ENCODE measurements at places on chromosomes 2 and 18. TPM values are rescaled to one million over a fixed set of nuclear protein-coding genes. Genes with fewer than 3 reads are reported as not detected.

Gene TOGARAM2
- not detected for total RNA-seq

Gene UGT1A1
- not detected for total RNA-seq

Gene SKA1
- 23.8 TPM for total RNA-seq

GRCh38 chr2:190578158-190579057 is 43.9 kb upstream of the NEMP2 start:
- peak; percentile 75 for DNase-seq

DNA sequence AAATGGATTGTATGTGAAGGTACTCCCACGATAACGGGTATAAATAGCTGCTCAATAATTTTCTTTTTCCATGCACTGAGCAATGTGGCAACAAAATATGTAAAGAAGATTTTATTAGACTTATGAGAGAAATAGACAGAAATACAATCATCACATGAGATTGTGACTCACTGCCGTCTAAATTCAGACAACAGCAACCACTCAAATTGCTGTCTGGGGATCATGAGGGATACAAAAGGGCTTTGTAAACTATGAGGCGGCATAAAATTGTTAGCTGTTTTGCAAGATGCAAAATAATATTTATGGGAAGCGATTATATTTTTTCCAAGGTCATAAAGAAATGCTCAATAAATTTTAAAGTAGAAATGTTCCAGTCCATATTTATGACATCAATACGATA is 259.1 kb upstream of the AGAP1 start:
- DNase-seq: peak; percentile 95

DNA sequence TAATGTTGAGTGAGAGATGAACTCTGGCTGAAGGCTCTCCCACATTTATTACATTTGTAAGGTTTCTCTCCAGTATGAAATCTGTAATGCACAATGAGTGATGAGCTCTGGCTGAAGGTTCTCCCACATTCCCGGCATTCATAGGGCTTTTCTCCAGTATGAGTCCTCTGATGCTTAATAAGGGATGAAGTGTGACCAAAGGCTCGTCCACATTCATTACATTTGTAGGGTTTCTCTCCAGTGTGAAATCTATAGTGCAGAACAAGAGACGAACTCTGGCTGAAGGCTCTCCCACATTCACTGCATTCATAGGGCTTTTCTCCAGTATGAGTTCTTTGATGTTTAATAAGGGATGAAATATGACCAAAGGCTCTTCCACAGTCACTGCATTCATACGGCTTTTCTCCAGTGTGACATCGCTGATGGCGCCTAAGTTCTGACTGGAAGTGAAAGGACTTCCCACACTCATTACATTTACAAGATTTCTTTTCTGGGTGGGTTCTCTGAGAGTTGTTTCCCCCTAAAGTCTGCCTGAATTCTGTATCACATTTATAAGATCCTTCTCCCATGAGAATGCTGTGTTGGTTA is 10.2 kb downstream of the ZNF514 start:
- DNase-seq: no peak

GRCh38 chr2:109256921-109257320 is 127.9 kb downstream of the SH3RF3 start:
- DNase-seq: no peak

- DNase-seq: no peak
Observed at GRCh38 chr2:136375017-136375901, 257.3 kb upstream of the CXCR4 start.

DNA sequence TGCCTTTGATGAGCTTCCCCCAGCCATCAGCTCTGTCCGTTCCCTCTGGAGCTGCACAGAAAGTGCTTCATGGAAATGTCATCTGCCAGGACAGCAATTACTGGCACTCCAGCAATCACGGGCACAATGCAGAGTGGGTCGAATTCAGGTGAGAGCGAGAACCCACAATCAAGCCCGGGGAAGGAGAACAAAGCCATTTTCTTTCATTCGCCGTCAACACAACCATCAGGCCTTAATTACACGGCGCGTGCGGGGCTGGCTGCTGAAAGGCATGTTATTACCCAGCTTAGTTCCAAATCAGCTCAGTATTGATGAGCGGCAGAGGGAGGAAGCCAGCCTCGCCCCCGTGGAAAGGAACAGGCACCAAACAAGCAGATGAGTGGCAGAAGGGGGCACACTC is 143.9 kb downstream of the MYT1L start:
- no peak for DNase-seq

DNA sequence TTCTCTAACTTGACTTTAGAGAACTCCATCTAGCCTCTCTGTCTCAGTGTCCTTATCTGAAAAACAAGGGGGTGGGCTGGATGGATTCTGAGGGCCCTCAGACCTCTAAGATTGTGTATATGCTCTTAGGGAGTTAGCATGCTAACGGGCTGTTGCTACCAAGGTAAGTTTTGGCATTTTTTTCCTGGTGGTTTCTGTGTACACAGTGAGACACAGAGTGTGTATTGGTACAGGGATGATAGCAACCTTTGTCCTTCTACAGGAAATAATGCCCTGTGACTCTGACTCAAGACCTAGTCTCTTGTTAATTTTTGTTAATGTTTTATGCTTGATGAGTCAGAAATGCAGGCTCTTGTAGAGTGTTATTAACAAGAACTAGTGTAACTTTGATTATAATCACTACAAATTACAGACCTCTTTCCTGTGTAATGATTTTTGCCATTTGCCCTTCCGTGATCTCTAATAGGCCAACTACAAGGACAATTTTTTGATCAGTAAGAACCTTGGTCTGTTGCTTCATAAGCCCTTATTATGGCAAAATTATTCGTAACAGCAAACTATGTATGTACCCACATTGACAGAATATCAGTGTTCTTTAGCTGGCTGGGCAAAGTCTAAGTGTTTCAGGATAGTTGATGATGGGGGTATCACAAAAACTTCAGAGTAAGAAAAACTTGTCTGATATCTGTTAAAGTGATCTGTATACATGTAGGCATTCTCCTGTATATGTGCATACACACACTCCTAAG is 89.7 kb downstream of the SPTBN1 start:
- DNase-seq: peak; percentile 93

GRCh38 chr2:235444101-235444597 is 49.7 kb upstream of the AGAP1 start:
- no peak for DNase-seq

- DNase-seq: no peak
Observed at GRCh38 chr2:26077291-26077690, 43.4 kb downstream of the RAB10 start.
